Activated effector memory CD4-positive, alpha-beta T cell treated with Interleukin-2 at 50 U/mL for 16 hours (primary cell): ENCODE measurements at places on chromosomes 7 and 10.

DNA sequence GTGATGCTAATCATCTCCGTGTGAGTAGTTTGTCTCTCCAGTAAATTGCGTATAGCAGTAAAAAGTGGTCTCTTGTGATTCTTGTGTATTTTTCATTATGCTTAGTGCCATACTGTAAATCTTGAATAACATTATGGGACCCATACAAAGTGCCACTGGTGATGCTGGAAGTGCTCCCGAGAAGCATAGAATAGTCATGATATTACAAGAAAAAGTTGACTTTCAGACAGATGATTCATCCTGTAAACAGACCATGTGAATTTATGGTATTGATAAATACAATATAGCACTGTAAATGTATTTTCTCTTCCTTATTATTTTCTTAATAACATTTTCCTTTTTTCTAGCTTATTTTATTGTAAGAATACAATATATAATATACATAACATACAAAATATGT is 74.6 kb upstream of the CDK6 start:
- DNase-seq = no peak

DNA sequence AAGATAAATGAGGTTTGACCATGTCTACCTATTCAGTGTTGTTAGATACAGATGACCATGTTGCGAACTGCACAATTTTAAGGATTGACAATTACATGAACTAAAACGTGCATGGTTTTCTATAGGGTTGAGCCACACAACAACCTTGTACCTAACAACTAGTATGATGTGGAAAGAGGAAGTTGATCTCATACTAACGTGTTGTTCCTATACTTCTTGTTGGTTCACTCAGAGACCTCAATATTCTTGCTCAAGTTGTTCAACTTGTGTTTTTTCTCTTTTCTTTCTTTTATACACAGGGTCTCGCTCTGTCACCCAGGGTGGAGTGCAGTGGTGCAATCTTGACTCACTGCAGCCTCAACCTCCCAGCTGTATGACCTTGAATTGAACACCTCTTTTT is 6.1 kb upstream of the KEL start:
- DNase-seq = no peak

- no peak for DNase-seq
Measured at GRCh38 chr10:33094263-33095051, 136.4 kb upstream of the ITGB1 start.

GRCh38 chr7:129801882-129802281 is 150.9 kb downstream of the UBE2H start:
- no peak for DNase-seq

GRCh38 chr10:18369859-18370473 is 229.7 kb downstream of the CACNB2 start:
- no peak for DNase-seq

DNA sequence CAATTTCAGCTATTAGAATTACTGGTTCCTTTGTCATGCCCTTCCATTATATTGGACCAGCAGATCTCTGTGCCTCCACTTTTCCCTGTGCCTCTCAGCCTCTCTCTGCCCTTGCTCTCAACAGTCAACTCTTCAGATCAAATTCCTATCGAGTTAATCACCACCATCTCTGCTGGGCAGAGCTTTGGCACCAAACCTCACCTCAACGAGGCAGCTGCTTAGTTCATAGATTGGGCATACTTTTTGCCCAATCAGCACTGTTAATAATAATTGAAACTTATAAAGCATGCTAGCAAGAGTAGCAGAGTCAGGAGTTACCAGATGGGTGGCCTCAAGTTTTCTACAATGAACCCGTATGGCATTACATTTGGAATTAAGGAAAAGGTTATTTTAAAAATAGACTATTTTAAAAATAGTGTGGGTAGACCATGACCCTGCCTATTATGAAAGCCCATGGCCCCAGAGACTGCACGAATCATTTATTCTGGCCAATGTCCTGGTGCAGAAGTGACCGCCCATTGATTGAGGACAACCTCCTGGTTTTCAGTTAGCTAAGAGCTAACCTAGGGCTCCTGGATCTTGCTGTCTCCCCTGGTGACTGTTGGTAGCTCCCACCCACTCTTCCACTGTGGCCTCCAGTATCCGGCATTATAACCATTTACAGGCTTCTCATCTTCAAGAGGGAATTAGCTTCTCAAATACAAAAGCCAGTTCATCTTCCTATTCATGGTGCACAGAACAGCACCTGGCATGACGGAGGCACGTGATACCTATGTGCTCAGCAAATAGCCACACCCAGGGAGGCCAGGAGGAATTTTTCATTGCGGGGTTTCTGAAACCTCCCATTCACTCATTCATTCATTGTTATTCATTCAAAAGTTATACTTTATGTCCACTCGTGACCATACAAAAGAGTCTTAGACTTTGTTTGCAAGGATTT is 265.4 kb downstream of the INHBA start:
- DNase-seq = no peak

DNA sequence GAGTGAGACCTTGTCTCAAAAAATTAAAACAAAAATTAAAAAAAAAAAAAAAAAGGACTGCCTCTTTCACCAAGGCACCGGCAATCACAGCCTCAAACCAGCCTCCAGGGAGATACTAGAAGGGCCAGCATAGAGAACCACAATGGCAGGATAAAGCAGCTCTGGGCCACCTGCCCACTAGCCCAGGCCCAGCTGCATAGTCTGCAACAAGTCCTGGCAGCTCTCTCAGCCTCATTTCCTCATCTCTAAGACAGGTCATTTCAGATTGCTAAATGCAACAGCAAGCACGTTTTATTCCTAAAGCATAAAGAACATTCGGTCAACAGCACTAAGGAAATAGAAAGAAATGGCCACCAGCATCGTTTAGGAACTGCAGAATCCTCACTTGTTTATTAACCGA is 28.8 kb downstream of the XPNPEP1 start:
- DNase-seq = no peak

- no peak for DNase-seq
Measured at GRCh38 chr10:47241256-47241655, 58.7 kb upstream of the GDF10 start.

DNA sequence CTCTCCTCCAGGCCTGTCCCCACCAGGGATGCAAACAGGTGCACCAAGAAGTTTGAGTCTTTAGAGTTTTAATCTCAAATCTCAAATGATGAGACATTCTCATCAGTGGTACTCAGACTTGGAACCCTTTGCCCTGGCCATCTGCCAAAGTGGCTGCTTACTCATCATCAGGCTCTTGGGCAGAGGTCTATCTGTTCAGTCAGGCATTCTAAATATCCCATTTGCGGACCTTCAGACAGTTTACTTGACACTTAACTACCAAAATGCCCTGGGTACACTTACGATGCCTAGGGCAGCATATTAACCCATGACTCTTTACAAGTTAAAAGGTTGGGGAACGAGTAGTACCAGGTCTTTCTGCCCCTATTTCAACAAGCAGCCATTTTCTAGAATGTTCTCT is 61.2 kb upstream of the YAE1 start:
- no peak for DNase-seq

GRCh38 chr7:75814407-75814947 is 871 bp upstream of the CCL24 start:
- DNase-seq = no peak

DNA sequence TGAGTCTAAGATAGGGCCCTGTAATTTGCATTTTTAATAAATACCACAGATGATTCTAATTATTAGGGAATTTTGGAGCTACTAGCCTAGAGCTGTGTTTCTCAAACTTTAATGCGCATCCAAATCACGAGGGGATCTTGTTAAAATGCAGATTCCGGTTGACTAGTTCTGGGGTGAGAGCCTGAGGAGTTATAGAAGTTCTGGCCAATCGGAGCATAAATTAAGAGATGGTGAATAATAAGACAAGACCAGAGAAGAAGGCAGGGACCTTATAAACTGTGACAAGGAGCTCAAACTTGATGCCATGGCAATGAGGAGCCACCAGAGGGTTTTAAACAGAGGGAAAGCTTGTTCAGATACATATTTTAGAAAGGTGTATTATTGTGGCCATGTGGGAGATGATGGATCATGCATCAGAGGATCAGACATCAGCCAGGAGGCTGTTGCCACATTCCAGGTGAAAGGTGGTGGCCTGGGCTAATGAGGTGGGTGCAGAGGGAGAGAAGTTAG is 29.7 kb upstream of the TLX1 start:
- DNase-seq = no peak

DNA sequence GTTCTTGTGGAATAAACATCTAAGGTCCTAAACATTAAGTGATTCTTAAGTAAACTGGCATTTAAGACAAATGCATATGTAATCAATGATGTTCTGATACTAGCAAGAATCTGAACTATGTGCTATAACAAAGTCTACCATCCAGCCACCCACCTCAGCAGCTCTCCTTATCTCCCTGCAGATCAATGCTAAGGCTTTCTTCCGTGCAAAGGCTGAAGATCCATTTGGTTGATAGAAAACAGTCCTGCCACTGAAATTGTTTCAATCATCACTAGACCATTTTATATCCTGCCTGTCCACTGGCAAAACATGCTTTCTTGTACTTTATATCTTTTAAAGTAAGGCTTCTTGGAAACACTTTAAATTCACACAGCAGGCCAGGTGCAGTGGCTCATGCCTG is 6.3 kb upstream of the SMKR1 start:
- DNase-seq = no peak

DNA sequence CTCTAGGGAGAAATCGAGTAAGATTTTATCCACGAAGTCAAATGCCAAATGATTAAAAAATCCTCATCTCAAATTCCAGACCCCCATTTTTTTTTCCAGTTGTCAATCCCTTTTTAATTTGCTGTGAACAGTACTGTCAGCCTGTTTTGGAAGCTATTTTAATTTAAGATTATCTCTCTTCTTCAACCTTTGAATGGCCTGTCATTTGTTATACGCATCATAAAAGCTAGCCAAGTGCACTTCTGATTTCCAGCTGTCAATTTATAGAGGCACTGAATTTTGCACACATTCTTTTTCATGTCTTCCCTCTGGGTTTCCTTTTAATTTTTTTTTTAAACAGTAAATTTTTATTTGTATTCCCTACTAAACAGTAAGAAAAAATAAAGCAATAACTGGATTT is 336.4 kb upstream of the HGF start:
- no peak for DNase-seq

- no peak for DNase-seq
Measured at GRCh38 chr7:95213809-95214492, 110.4 kb downstream of the PON1 start.

GRCh38 chr7:15199482-15199881 is 296.9 kb upstream of the DGKB start:
- DNase-seq = no peak

DNA sequence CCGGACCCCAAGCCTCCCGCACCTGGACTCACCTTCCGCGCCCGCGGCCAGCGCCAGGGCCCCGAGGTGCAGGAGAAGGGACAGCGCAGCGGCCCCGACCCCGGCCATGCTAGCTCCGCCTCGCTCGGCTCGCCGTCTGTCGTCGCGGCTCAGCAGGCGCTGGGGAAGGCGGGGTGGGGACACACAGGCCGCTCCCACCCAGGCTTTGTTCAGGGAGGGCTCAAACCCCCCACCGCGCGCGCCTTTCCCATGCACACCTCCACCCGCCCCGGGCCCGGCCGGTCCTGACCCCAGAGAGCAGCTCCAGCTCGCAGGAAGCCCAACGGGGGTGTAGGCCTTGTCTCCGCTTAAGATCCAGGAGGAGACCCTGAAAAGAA is at the start of gene KCP:
TSS of gene KCP (minus strand) at position 141 of the 377 bp plus-strand sequence. CDS start at position 108, 33 bp downstream.
- DNase-seq = no peak

- no peak for DNase-seq
Measured at GRCh38 chr10:130726996-130727725, 584.4 kb downstream of the TCERG1L start.

DNA sequence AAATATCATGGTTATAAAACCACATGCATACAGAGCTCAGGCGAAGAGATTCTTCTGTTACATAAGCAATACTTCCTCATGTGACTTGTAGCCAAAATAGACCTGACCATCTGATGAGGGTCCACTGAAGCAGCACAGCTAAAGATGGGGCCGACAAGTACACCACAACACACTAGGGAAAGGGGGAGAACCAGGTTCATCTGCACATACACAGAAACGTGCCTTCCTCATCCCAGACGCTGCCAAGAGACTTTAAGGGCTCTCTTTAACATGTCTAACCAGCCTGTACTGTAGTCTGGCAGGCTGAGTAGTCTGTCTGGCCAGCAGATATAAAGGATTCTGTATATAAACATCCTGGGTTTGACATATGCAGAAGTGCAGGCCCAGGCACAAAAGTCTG is 30.3 kb downstream of the ERCC6 start:
- DNase-seq = no peak

- no peak for DNase-seq
Measured at GRCh38 chr10:61993711-61994401, 92.4 kb downstream of the ARID5B start.

GRCh38 chr10:4685491-4685890 is 140.5 kb upstream of the AKR1E2 start:
- no peak for DNase-seq

DNA sequence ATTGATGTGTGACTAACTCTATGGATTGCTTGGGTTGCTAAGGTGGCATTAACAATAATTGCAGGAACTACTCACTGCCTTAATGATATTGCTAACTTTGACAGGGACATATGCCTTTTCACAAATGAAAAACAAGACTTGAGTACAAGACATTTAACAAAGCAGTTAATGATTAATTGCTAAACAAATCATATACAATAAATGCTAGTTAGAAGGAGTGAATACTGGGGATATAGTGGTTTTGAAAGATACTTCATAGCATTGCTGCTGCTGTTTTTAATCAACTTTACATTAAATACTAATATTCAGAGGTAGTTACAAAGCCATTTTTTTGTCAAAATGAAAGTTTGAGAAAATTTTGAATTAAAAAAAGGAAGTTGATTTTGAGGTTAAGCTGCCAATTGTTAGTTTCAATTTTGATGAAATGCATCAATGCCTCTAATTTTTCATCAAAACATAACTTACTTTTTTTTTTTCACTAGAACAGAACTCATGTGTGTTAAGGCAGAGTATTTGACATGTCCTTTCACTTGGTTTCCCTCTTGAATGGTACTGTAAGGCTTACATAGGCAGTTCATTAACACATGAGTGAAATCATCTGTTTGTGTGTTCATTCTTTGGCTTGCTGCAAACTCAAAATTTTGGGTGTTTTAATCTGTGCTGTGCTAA is 106.2 kb upstream of the SEMA3D start:
- DNase-seq = no peak

GRCh38 chr10:13862546-13863233 is 275.9 kb downstream of the PRPF18 start:
- DNase-seq = no peak
